Immature natural killer cell (primary cell): ENCODE measurements at places on chromosomes 5 and 9. TPM values are rescaled to one million over a fixed set of nuclear protein-coding genes. Genes with fewer than 3 reads are reported as not detected.

DNA sequence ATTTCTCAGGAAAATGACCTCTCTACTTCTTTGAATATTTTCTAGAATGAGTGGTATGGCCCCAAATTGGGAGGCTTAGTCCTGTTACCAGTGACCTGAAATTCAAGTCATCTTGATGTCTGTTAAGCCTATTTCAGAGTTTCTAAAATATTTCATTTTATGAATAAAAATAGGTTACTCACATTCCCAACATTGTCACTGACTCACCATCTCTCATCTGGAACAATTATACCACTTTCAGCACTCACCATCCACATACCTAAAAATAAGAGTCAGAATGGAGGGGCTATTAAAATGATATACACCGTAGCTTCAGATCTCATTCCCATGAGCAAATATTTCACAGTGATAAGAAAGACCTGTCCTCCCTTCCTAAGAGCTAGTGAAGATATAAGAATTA, 71.8 kb downstream of the KIAA1958 start:
- no peak for DNase-seq

DNA sequence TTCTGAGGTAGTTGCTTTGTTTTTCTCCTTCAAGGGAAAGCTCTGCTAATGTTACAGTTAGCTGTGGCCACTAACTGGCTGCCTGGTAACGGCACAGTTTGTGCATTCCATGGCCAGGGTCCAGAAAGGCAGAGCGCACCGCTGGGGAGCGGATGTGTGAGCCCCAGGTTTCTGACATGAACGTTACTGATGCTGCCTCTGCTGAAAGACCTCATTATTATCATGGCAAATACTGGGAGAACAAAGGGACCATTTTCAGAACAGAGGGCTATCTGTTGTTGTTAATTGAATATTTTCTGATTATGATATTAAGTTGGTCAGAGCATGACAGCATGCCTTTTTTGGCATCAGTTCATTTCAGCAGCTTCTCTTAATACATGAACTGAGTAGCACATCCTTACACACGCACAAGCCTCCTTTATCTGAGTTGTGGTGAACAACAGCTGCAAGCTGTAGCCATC, 134.1 kb downstream of the NUDT12 start:
- no peak for DNase-seq

- DNase-seq: no peak
These were observed 67.1 kb upstream of the CDK20 start for GRCh38 chr9:88041447-88041846.

Gene DBH
- polyA plus RNA-seq: not detected

Gene CNTNAP3
- not detected for polyA plus RNA-seq

GRCh38 chr5:122374110-122374509, 62.1 kb downstream of the SNCAIP start:
- DNase-seq: no peak

DNA sequence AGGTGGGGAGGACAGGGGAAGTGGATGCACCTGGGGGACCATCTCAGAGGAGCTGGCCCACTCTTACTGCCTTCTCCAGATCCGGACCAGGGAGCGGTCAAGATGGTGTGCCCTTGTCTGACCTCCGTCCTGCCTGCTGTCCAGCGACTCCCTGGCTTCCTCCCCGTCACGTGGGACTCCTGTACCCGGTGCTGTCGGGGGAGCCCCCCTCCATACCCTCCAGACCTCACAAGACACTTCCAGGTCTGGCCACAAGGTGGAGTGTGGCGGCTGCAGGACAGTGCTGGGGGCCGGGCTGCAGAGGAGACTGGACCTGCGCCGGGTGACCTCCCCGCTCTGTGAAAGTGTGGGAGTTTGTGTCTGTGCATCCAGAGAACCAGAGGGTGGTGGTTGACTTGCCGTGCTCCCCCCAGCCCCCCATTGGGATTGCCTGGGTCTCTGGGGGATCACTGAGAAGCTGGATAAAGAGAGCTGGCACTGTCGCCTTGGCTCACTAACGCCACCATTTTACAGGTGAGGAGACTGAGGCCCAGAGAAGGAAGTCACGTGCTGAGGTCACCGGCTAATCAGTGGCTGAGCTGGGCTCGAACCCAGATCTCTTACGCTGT, 1.9 kb upstream of the CRB2 start:
- peak; percentile 33 for DNase-seq

Gene PLAC8L1
- polyA plus RNA-seq: not detected

Gene CAMK2A
- not detected for polyA plus RNA-seq

DNA sequence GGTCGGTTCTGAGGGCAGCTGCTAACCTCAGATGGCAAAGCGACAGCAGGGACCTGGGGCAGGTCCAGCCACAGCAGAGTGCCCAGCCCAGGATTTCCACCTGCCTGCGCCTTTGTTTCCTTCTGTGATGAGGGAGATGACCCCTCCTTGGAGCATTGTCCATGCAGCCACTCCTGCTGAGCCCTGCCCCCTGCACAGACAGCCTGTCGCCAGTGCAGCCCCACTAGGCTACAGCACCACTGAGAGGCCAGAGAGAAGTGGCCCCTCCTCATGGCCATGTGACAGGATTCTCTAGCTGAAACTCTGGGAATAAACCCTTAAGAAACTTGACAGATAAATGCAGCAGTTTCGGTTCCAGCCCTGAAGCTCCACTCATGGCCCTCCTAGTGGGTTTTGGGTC, 10.5 kb upstream of the MRNIP start:
- no peak for DNase-seq

- no peak for DNase-seq
These were observed 383.9 kb upstream of the DAB2 start for GRCh38 chr5:39808656-39809055.

Gene WWC1
- polyA plus RNA-seq: not detected
